ENCODE measurements at places on chromosomes 7 and 10.

DNA sequence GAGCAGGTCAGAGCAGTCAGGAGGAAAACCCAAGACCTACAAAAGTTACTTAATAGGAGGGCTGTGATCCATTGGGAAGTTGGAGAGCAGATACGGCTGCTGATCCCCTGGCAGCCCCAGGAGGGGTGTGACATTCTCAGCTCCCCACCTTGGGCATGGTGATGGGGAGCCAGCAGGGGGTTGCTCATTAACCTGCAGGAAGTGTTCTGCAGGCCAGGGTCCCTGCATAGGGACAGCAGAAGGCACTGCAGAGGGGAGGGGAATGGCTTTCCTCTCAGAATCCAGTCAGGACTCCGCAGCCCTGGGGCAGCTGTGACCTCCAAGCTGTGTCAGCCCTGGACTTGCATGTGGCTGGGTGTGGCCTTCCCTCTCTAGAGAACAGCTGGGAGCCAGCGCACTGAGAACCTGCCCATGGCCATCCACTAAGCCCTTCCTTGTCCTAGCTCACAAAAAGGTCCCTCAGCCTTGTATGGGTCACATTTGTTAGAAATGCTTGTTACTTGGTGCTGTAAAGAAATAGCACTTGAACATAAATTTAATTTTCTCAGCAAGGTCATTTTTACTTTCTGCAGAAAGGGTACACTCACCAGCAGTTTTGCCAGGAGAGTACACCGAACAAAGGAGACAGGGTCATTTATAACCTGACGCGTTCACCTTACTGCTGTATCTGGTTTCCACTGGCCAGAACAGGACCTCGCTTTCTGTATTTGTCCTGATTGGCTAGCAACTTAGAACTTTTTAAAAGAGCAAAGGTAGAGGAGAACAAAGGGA, 169.6 kb downstream of the COBL start:
- no peak for DNase-seq

- DNase-seq, result no peak
These were observed 2.5 kb downstream of the CHN2 start for GRCh38 chr7:29196971-29197595.

- DNase-seq, result no peak
These were observed 110.6 kb upstream of the ASAH2 start for GRCh38 chr10:50361946-50362345.

GRCh38 chr7:103887853-103888602, 101.4 kb downstream of the RELN start:
- no peak for DNase-seq

DNA sequence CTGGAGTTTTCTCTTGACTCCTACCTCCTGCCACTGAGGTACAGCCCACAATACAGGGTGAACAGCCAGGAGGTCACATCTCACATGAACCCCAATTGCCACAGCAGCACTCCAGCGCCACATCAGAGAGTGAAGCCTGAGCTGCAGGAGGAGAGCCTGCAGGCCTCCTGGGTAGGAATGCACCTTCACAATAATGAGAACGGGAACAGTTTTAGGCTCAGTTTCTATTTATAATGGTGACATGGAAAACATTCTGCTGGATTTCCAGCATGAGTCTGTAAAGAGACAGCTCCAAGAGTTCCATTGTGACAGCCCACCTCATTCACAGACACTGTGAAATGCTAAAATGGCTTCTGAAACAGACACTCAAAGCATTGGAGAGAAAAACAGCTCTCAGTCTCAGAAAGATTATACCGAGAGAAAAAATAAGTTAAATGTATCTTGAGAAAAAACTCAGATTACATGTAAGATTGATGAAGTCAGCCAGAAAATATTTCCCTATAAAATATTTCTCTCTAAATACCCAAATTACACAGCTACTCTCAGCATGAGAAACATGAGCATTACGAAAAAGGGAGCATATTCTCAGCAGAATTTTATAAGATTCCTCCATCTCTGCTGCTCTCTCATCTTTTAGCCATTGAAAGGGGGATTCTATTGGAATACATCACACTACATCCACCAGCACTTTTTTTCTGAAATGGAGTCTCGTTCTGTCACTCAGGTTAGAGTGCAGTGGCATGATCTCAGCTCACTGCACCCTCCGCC, 11.3 kb downstream of the ZNF680 start:
- no peak for DNase-seq

DNA sequence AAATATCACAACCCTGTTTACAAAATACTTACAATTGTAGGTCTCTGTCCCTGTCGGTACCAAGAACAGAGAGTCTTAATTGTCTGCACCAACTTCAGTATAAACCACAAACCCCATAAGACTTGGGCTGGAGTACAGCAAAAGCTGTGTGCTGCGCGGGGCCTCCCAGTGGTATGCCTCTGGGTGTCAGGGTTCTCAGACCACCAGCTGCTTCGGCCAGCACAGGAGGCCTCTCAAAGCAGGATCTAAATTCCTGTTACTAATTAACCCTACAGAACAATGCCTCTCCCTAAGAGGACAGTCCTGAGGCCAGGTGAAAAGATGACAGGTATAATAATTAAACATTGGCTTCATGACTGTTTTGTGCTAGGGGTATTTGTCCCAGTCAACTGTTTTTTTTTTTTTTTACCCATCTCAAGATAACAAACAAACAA, 957 bp upstream of the SVIL start:
- peak; percentile 35 for DNase-seq

- no peak for DNase-seq
These were observed 429.0 kb downstream of the ETV1 start for GRCh38 chr7:13560441-13560840.

DNA sequence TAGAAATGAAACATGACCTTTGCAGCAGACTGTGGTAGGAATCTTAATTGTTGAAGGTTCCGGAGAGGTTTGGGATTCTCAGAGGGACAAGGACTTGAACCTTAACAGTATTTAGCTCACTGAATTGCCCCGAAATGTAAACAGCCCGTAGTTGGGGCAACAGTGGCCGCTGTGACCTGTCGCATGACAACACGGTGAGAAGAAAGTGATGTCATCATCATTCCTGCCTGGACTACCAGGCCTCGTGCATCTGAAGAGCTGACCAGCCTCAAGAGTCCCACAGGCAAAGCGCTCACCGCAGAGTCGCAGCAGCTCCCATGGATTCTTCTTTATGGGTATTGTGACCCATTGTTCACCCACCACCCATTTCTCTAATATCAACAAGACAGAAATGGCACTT, 250.6 kb downstream of the KLF6 start:
- no peak for DNase-seq

GRCh38 chr7:148319316-148319808, 271.2 kb upstream of the C7orf33 start:
- DNase-seq, result no peak

DNA sequence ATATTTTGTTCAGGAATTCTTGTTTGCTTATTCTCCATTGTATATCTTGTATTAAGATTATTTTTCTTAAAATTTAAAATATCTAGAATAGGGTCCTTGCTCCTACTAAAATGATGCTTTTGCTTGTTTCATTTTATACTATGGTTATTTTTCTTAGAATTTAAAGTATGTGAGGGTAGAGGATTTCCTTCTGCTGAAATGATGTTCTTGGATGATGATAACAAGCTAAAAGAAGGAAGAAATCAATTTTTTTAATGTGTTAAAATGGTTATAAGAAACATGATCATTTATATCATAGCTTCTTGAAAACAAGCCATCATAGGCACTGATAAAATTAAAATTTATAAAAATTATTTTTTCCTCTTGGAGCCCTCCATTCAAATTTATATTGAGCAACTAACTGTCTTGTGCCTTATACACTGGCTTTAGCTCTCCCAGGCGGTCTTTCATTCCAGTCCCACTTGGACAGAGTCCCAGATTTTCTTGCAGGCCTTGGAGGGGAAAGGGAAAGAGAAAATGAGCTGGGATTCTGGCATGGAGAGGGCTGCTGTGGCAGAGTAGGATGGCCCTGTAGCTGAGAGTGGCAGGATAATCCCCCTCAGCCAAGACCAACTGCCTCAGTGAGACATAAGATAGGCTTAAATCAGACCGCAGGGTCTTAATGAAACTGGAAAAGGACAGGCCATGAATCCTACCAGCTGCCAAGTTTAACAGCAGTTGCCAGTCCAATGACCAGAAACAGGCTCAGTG, 60.2 kb downstream of the DNAJB9 start:
- DNase-seq, result no peak

- no peak for DNase-seq
These were observed 19.0 kb downstream of the KCNH2 start for GRCh38 chr7:150959081-150959480.

GRCh38 chr10:48554656-48555055, 50.2 kb downstream of the ARHGAP22 start:
- no peak for DNase-seq

DNA sequence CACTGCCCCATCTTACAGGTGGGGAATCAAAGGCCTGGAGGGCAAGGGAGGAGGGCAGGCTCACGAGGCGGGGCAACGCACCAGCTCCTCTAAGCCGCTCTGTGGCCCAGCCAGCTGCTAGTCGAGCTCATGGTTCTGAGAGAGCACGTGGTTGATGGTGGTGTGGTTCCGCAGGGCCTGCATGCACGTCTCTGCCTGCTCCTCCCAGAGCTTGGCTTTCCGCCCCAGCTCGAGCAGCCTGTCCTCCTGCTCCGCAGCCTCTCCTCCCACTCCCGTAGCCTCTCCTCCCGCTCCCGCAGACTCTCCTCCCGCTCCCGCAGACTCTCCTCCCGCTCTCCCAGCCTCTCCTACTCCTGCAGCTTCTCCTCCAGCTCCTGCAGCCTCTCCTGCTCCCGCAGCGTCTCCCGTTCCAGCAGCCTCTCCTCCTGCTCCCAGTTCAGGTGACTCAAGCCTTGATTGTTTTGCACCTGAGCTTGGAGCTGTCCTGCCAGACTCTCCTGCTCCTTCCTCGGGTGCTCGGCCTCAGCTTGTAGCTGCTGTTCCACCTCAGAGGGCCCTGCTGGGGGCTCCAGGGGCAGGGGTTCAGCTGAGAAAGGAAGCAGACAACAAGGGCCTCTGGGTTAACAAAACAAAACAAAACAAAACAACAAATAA, 19.1 kb upstream of the MTPAP start:
- no peak for DNase-seq

- no peak for DNase-seq
These were observed 72.4 kb upstream of the EBF3 start for GRCh38 chr10:130036296-130037065.

DNA sequence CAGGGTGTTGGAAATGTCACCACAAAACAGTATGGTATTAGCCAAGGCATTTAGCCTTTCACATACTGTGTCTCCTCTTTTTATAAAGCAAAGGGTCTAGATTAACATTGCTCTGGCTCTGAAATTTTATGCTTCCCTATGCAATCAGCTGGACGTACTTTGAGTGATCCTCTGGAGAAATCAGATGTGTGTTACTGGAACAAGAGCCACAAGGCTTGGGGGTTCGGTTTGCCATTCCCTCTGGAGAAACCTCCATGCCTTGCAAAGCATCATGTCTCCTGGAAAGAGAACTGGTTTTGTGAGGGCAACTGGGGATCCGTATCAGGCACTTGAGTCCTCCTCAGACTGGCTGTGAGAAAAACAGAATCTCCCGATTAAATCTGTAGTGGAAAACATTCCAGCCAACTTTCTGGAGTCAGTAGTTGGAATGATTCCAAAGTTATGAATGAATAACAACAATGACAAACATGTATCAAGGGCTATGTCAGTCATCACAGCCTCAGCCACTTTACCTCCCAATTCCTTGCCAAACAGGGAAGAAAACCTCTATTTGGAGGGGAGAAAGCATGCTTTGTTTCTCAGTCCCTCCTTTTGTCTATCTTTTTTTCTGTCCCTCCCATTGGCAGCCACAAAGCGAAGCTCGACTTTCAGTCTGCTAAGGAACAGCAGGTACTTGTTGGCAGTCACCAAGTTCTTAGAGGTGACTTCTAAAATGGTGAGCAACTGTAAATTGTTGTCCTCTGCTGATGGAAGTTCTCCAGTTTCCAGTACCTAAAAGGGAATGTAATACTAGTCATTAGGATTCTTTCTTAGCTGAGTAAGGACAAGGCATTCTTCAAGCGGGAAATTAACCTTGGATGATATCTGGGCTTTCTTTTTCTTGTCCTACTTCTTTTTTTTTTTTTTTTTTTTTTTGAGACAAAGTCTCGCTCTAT, 864.8 kb upstream of the AUTS2 start:
- DNase-seq, result no peak

- DNase-seq, result no peak
These were observed 92.2 kb upstream of the ZPBP start for GRCh38 chr7:50185208-50185607.

DNA sequence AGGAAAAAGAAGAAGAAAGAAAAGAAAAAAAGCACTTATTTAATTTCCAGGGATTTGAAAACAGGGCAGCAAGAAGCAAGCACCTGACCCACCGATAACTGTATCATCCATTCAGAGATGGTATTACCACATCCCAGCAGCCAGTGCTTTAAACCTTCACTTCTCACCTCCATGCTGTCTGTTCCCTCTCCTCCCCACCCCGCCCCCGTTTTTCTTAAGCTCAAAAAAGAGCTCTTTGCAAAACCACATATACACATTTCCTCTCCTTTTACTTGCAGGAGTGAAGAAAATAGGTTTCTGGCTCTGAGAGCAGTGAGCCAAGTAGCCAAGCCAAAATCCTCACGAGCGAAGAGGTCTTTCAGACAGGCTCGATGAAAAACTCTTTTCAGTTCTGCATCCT, 2.2 kb downstream of the STOX1 start:
- DNase-seq, result no peak

- no peak for DNase-seq
These were observed 1.6 kb upstream of the COL13A1 start for GRCh38 chr10:69800109-69800508.

DNA sequence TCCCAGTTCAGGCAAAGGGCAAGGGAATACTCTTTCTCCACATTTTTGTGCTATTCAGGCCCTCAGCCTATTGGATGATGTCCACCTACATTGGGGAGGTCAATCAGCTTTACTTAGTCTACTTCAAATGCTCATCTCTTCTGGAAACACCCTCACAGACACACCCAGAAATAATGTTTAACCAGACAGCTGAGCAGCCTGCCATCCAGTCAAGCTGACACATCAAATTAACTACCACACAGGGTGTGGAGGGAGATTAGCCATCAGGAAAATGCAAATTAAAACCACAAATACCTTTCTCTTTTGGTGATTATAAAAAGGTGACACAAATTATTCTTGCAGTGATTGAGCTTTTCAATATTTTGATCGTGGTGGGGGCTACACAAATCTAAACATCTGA, 74.7 kb upstream of the FZD8 start:
- DNase-seq, result no peak

- no peak for DNase-seq
These were observed 588.2 kb upstream of the KCND2 start for GRCh38 chr7:119684763-119685162.

GRCh38 chr7:78173666-78174065, 375.1 kb downstream of the PHTF2 start:
- DNase-seq, result no peak

- DNase-seq, result no peak
These were observed 6.7 kb downstream of the TCF7L2 start for GRCh38 chr10:112956631-112957350.

DNA sequence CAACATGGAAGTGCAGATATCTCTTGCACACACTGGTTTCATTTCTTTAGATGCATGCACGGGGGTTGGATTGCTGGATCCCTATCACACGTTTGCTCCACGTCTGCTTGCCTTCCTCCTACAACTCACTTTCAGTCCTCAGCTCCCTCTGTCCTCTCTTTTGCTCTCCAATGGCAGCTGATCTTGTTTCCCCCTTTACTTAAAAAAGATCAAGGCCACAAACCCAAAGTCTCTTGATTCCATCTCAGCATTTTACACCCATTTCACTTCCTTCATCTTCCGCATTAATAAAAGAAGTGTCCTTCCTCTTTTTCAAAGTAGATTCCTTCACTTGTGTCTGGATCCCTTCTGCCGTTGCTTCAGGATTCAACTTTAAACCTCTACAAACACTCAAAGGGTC, 245.2 kb downstream of the DOCK4 start:
- no peak for DNase-seq
